B cell (primary cell): ENCODE measurements at places on chromosomes 11 and 22. TPM values are rescaled to one million over a fixed set of nuclear protein-coding genes. Genes with fewer than 3 reads are reported as not detected.
A peak's percentile ranks its signal among the peaks of the same experiment; 100 is the strongest.

DNA sequence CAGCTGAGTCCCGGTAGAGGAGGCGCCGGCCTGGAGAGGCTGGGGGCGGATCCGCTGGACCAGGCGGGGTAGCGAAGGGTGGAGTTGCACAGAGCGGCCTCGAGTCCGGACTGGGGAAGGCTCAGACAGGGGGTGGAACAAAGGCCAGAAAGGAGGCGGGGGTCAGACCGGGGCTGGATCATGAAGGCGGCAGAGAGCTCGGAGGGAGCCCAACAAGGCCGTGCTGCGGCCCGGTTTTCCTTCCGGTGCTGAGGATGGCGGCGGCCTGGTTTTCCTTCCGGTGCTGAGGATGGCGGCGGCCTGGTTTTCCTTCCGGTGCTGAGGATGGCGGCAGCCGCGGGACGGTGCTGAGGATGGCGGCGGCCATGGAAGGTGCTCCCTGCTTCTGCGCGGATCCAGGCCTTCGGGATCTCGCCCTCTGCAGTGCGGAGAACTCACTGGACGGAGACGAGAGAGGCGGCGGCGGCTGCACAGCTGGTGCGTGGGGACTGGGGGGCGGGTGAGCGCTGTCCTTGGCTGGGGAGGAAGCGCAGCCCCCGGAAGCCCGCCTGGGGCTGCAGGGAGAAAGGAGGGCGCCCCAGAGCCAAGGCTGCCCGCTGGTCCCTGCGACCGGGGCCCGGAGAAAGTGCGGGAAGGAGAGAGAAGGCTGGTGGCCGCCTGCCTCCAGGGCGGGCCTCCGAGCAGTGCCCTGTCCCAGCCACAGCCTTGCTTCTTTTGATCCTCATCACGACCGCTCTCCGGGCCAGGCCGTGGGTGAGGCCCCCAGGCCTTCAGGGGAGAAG lies 350.4 kb upstream of the B3GAT1 start:
- DNase-seq = no peak

DNA sequence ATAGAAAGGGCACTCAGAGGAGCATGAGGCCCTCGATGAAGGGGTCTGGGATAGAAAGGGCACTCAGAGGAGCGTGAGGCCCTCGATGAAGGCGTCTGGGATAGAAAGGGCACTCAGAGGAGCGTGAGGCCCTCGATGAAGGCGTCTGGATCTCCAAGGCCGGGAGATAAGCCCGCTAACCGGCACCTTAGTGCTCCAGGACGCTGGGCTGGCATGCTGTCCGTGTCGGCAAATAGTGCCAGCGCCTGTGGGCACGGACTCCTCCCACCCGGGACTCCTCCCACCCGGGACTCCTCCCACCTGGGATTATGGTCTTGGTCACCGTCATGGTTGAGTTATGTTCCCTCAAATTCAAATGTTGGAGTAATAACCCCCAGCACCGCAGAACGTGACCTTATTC lies 725.3 kb downstream of the BRD1 start:
- no peak for DNase-seq

DNA sequence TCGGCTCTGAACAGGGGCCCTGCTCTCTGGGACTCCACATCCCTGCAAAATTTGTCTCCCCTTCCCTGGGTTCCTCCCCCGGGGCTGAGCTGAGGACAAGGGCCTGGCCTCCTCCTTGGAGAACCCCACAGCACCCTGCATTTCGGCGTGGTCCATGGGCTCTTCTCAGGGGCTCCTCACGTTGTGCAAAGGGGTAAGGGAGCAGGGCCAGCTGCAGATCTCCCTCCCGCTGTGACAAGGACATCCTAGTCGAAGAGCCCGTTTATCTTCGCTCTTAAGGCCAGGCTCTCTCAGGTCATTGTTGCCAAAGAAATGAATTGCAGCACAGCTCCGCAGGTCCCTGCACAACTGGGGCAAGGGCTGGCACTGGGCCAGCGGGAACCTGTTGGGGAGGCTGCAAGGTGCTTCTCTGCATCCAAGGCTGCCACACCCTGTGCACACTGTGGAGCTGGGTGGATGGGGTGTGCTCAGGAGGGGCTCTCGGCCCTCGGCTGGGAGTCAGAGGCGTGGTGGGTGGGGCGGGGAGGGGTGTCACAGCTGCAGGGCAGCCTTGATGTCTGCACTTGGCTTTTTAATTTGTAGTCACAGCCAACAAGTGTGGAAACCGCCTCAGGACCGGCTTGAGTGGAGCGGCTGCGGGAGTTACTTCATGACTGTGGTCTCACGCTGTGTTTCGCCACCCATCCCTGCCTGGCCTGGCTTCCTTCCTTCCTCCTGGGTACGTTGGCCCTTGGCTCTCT lies 26.6 kb upstream of the SEPTIN5 start:
- no peak for DNase-seq

DNA sequence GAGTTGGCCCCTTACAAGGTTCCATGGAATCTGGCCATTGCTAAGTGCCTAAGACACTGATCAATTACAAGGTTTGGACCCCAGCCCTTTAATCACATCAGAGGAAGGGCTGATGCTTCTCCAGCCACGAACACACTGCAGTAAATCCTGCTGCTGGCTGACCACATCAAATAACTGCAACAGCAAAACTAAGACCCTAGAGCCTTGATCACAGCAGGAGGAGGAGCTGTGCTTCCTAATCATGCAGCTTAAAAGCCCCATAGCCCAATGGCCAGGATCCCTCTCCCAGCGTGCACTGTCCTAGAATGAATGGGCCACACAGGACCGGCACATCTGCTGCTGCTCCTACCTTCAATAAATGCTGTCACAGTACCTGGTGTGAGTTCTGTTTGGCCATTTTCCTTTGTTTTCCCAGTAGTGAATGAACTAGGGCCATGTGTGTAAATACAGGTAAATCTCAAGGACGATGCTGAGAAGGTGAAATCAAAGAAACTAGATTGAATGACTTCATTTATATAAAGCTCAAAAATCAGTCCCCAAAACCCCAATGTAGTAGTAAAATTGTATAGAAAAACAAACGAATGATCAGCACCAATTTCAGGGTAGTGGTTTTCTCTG lies 12.7 kb downstream of the ZP1 start:
- DNase-seq = no peak

DNA sequence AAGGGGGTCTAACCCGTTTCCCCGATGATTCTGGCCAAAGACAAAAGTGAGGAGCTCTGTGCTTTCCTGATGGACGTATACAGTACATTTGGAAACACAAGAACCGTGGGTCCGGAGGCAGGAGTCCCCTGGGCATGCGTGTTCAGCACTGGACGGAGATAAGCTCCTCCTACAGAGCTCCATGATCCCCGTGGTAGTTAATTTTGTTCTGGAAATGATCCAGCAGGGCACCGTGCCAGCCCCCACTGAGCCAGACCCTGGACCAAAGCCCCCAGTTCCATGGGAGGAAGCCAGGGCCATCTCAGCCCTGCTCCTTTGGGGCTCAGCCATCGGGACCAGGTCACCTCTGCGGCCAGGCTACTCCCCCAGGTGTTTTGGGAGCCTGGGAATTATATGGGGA lies 83.3 kb downstream of the TRMU start:
- no peak for DNase-seq

DNA sequence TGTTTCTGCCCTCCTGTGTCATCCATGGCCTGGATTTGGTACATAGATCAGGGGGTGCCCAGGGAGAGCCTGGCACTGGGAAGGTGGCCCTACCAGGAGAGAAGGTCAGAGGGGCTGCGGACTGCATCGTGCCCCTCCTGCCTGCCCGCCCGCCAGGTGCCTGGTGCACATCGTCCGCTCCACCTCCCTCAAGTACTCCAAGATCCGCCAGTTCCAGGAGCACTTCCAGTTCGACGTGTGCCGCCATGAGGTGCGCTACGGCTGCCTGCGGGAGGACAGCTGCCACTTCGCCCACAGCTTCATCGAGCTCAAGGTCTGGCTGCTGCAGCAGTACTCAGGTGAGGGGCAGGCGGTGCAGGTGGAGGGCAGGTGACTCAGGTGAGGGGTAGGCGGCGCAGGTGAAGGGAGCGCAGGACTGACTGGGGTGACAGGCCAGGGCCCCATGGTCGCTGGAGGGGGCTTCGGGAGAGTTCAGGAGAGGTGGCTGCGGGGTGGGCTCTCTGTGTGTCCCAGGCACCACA lies 32.7 kb upstream of the TEF start:
- DNase-seq = no peak

- DNase-seq = no peak
Measured at GRCh38 chr22:31038686-31039085, 42.4 kb upstream of the SMTN start.

DNA sequence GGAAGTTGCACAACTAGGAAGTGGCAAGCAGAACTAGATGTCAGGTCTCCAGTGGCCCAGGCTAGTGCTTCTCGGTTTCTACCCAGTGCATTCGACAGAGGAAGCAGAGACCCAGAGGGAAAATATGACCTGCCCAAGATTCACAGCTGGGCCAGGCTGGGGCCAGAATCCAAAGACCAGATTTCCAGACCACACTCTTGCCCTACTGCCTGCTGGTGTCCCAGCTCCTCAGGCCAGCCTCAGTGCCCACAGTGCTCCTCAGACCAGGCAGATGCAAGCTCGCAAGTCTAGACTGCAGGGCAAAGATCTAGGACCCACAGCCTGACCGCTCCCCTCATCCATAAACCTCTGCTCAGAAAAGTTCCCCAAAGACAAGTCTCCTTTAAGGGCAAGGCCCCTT lies 262.6 kb downstream of the BUD13 start:
- no peak for DNase-seq

DNA sequence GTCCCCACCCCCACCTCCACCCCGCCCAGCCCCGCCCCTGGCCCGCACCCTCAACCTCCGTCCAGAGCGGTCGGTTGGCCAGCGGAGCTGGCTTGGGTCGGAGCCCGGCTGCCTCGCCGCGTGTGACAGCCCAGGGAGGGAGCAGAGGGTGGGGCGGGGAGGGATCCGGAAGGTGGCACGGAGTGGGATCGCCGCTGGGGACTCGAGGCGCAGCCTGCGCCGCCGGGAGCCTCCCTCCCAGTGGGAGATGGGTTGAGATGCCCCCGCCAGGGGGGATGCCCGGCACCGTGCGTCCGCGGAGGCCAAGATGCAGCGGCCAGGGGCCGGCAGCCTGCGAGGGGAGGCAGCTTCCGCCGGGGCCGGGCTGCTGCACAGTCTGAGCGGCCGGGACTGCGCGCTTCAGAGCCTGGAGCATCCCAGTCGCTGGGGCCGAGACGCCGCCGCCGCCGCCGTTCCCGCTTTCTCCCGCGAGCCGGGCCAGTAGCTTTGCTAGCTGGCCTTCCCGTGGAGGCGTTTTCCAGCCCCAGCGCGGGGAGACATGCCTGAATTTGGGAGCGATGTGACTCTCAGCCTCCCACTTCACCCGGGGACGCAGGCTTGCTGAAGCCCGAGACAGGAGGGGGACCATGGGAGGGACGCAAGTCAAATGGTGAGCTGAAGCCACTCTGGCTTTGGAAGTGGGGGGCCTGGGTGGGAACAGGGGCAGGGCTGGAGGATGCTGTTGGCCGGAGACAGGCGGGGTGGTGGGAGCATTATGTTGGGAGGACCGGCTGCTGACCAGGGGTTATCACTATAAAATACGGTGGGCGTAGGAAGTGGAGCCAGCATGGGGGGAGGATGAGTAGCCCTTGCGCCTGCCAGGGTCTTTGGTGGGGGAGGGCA lies 40.2 kb downstream of the DIXDC1 start:
- peak; percentile 45 for DNase-seq

GRCh38 chr11:85685820-85686459 lies at the start of gene CCDC89:
Gene CCDC89 (minus strand): TSS chr11:85686195. CDS start chr11:85686130, 65 bp downstream.
- DNase-seq = no peak

- no peak for DNase-seq
Measured at GRCh38 chr22:31321421-31321820, 24.7 kb downstream of the PATZ1 start.

LMO2 gene
- total RNA-seq = 6.2 and 7.3 TPM in 2 replicates

PANX3 gene
- total RNA-seq = not detected in 2 replicates

TMA7B gene
- total RNA-seq = 1.4 and 1.7 TPM in 2 replicates

KCNJ11 gene
- 2.0 and 2.1 TPM in 2 replicates for total RNA-seq

MS4A15 gene
- not detected in 2 replicates for total RNA-seq
